Activated gamma-delta T cell (primary cell): ENCODE measurements at places on chromosomes 13 and 19.

- no peak for DNase-seq
Observed at GRCh38 chr19:54160182-54160811, 776 bp upstream of the LENG1 start.

GRCh38 chr19:34997071-34997617, 3.0 kb upstream of the GRAMD1A start:
- no peak for DNase-seq

GRCh38 chr19:57273014-57273413, 7.3 kb upstream of the ZNF460 start:
- DNase-seq: no peak

- no peak for DNase-seq
Observed at GRCh38 chr19:32702010-32702409, 10.4 kb downstream of the NUDT19 start.

GRCh38 chr19:45947926-45948325, 25.7 kb downstream of the NOVA2 start:
- DNase-seq: no peak

GRCh38 chr13:50654331-50654730, 189.2 kb downstream of the DLEU7 start:
- no peak for DNase-seq

GRCh38 chr19:41480336-41480735, 37.4 kb downstream of the ERICH4 start:
- no peak for DNase-seq
